ENCODE measurements at places on chromosomes 7 and 10.

DNA sequence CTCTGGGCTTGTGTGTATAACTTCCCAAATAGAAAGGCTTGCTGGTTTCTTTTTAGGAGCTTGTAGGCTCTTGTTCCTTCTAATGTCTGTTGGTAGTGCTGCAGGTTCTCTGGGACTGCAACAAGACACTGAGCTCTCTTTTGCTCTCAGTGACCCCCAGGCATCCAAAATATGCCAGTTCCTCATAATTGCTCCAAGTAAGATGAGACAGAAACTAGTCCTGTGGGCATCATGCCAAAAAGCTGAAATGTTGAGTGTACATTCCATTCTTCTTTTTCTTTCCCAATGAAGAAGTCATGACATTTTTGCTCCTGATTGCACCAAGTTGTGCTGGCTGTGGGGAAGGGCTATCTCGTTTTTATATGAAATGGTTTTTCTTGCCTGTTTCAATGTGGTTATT is 7.1 kb upstream of the BTBD16 start:
- peak; percentile 83 for DNase-seq

DNA sequence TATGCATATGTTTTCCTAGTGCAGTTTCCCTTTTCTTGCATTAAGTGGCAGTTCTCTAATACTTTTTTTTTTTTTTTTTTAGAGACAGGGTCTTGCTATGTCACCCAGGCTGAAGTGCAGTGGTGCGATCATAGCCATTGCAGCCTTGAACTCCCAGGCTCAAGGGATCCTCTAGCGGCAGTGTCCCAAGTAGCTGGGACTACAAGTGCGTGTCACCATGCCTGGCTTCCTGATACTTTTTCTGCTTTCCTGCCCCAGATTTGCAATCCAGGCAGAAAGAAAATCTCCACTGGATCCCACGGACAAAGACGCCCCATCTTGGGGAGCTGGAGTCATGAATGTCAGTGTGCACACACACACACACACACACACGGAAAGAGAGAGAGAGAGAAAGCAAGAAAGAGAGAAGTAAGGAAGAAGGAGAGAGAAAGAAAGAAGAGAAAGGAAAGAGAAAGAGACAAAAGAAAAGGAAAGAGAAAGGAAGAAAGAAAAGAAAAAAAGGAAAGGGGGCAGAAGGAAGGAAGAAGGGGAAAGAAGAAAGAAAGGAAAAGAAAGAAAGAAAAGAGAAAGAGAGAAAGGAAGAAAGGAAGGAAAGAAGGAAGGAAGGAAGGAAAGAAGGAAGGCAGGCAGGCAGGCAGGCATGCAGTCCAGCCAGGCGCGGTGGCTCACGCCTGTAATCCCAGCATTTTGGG is 37.5 kb upstream of the OCM2 start:
- DNase-seq = no peak

DNA sequence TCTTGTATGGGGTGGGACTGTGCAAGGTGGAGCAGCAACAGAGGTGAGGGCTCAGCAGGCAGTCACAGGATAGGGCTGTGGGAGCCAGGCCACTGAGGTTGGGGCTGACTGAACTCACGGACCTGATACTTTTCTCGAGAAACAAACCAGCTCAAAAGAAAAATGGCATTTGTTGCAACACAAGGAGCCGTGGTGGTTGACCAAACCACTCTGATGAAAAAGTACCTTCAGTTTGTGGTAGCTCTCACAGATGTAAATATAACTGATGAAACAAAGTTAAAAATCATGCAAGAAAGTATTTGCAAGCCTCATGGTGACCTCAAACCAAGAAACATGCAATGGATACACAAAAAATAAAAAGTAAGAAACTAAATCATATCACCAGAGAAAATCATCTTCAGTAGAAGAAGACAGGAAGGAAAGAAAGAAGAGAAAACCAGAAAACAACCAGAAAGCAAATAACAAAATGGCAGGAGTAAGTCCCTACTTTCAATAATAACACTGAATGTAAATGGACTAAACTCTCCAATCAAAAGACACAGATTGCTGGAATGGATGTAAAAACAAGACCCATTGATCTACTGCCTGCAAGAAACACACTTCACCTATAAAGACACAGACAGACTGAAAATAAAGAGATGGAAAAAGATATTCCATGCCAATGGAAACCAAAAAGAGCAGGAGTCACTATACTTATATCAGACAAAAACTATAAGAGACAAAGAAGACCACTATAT is 48.9 kb upstream of the DUSP5 start:
- no peak for DNase-seq

DNA sequence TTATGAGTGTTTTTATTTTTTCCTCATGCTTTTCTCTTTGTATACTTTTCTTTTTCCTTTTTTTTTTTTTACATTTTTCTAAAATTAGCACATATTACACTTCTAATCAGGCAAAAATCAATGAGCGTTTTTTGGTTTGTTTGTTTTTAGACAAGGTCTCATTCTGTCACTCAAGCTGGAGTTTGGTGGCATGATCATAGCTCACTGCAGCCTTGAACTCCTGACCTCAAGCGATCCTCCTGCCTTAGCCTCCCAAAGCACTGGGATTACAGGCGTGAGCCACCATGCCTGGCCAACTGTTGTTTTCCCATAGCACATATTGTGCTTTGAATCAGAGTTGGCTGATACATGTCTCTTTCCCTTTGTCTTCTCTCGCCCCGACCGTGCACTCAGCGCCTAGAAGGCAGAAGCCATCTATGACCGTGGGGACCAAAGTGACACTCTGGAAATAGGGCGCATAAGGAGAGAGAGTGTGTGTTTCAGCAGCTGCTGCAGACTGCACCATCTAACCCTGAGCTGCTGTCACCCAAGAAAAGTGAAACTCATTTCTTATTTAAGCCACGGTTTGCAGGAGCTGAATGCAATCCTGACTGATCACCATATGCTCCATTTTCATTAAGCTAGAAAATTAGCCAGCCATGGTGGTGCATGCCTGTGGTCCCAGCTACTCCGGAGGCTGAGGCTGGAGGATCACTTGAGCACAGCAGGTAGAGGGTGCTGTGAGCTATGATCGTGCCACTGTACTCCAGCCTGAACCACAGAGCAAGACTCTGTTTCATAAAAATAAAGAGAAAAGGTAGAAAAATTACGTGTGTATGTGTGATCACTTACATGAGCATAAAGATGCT is 41.4 kb upstream of the GTF2I start:
- DNase-seq = no peak

- no peak for DNase-seq
Measured at GRCh38 chr10:120260456-120260855, 196.6 kb upstream of the PLPP4 start.

DNA sequence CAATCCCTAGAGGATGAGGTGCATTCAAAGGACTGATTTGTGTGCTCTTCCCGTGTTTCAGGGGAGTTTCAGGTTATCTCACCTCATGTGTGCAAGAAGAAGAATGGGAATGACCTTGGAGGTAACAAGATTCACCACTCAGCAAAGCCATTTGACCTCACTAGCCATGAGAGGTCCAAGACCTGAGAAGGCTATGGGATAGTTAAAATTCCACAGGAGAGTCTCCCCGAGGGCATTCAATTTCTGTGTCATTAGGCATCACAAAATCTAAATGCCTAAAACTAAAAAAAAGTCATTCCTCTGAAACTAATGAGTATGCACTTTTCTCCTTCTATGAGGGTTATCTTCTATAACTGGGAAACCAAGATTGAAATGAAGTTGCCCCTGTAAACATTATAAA is 433.4 kb downstream of the KCNMA1 start:
- DNase-seq = no peak

GRCh38 chr7:78585980-78586379 is 787.4 kb downstream of the PHTF2 start:
- DNase-seq = no peak
